Activated naive CD8-positive, alpha-beta T cell treated with anti-CD3 and anti-CD28 coated beads, Interleukin-2, amount 50 U/mL, for 16 hours (primary cell): ENCODE measurements at places on chromosomes 16 and 17.
A peak's percentile ranks its signal among the peaks of the same experiment; 100 is the strongest.

- DNase-seq: no peak
Observed at GRCh38 chr17:35218915-35219314, 24.0 kb upstream of the SLFN5 start.

- peak; percentile 41 for DNase-seq
Observed at GRCh38 chr16:80569440-80570105, 28.8 kb downstream of the DYNLRB2 start.

- DNase-seq: peak; percentile 49
Observed at GRCh38 chr17:1186923-1187771, 7.4 kb upstream of the ABR start.

DNA sequence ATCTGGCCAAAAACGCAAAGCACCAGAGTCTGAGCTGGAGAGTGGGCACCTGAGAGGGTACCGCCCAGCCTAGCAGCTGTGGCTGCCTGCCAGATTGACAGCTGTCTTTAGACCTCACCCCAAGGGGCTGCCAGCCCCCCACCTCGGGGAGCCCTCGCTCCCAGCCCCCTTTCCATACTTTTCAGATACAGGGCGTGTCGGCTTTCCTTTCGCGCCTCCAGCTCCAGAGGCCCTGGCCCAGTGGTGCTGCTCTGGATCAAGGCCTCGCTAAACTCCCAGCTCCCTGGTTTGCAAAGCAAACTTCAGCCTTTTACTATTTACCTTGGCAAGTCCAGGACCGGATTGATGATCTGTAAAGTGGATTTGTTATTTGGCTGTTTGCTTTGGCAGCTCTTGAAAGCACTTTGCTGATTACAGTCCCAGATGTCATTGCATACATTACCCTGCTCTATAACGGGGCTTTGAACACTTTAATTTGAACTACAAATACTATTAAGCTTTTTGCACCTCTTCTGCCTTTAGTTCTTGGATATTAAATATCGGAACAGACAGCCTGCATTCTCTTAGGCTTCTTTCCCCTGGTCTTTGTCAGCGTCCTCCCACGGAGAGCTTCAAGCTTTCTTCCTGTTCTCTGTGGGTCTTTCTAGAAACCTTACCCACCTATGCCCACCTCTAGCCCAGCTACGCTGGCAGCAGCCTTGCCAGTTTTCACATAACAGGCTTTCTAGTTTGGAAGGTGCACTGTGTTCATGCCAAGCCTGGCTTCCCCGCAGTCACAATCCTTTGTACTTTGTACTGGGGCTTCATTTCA lies 63.6 kb upstream of the TBX2 start:
- DNase-seq: no peak

DNA sequence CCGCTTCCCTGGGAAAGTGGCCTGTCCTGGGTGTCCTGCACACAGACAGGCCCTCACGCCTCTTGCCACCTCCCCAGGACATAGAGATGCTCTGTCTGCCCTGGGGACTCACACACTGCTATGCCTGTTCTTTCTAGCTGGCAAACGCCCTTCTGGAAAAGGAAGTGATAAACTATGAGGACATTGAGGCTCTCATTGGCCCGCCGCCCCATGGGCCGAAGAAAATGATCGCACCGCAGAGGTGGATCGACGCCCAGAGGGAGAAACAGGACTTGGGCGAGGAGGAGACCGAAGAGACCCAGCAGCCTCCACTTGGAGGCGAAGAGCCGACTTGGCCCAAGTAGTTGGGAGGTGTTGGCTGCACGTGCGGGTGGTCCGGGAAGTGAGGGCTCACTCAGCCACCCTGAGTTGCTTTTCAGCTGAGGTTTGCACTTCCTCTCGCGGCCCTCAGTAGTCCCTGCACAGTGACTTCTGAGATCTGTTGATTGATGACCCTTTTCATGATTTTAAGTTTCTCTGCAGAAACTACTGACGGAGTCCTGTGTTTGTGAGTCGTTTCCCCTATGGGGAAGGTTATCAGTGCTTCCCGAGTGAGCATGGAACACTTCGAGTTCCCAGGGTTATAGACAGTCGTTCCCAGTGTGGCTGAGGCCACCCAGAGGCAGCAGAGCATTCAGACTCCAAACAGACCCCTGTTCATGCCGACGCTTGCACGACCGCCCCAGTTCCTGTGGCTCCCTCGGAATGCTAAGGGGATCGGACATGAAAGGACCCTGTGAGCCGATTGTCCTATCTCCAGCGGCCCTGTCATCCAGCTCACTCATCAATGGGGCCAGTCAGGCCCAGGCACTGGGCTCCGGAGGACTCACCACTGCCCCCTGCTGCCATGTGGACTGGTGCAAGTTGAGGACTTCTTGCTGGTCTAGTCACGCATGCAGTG lies 3.5 kb upstream of the RPL13 start:
- DNase-seq: peak; percentile 71

DNA sequence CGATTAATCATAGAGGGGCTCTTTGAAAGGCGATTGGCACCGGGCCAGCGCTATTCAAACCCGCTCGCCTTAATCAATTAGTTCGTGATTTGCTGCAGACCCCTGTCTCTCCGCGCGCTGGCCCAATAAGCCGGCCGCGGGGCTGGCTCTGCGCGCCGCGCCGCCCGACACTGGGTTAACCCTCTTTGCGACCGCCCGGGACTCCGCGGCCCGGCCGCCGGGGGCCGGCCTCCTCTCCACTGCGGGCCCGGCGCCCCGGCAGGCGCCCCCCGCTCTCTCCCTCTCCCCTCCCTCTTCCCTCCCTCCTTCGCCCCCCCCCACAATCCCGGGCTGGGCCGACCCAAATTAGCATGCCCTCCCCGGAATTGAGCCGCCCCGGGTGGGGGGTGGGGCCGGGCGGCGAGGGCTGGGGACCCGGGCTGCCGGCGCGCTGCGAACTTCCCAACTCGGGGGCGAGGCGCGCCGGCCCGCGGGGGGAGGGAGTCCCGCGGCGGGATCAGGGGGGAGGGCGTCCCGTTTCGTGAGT lies 428 bp upstream of the SALL1 start:
- no peak for DNase-seq

- DNase-seq: no peak
Observed at GRCh38 chr17:17408236-17408794, 68.5 kb upstream of the MED9 start.

DNA sequence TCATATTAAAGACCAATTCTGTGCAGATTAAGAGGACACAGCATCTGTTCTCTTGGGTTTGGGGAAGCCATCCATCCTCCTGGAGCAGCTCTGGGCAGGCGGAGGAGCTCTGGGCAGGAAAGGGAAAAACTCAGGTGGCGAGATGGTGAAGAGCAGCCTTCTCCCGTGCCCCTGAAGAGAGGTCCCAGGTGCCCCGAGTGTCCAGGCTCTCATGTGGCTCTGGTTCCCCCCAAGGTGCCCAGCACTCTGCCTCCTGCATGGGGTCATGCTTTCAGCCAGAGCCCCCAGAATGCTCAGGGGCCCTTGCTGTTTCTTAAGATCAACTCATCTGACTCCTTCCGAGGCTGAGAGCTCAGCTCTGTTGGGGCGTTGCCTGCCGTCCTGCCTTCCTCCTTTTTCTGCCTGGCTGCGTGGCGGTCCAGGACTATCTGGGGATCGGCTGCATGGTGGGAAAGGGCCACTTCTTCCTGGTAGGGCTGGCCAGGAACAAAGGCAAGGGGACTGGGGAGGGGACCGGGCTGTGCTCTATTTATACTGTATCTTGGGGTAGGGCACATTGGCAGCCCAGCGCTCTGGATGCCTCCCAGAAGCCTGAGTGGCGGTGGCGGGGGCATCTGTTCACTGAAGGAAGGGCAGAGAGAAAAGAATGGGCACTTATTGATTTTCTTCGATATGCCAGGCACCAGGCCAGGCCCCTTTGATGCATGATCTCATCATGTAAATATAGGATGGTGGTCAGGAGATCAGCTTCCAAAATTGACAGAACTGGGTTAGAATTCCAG lies 103.2 kb upstream of the SDK2 start:
- no peak for DNase-seq

GRCh38 chr17:1882836-1883235 lies 53.0 kb downstream of the RPA1 start:
- no peak for DNase-seq
